ENCODE measurements at places on chromosomes 16 and 17.
A peak's percentile ranks its signal among the peaks of the same experiment; 100 is the strongest.

GRCh38 chr17:1870592-1870991 is 40.8 kb downstream of the RPA1 start:
- H3K36me3 ChIP-seq, result peaks cover 73% of the 10 kb centered on the region
- peak overlapping the region; percentile 87 for H3K27ac ChIP-seq
- DNase-seq, result no peak
- no peaks in the 10 kb centered on the region for H3K27me3 ChIP-seq

GRCh38 chr17:64022611-64023063 is 2.2 kb upstream of the ICAM2 start:
- DNase-seq, result no peak
- no peak overlapping the region for H3K4me3 ChIP-seq

GRCh38 chr16:27452569-27453493 is 50.9 kb downstream of the IL21R start:
- H3K4me3 ChIP-seq, result no peak overlapping the region
- peak overlapping the region; percentile 72 for H3K27ac ChIP-seq
- peaks cover 40% of the 10 kb centered on the region for H3K36me3 ChIP-seq
- DNase-seq, result no peak
- no peaks in the 10 kb centered on the region for H3K27me3 ChIP-seq
- peaks cover 95% of the 10 kb centered on the region for H3K4me1 ChIP-seq

DNA sequence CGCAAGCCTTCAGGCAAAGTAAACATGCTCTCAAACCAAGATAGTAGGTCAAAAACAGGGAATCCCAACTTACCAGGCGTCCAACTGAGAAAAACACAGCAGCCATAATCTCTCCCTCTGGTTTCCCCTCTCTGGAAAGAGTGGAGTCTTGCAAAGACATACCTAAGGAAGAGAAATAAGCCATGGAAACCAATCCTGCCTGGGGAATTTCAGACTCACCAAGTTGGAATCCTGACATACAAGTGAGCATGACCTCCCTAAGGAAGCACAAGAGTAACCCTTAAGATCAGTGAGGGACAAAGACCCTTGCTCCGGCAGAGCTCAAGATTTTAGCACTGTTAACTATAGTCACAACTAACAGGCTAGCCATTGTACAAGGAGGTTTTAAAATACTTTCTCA is 4.1 kb downstream of the ZNF624 start:
- no peak overlapping the region for H3K4me3 ChIP-seq
- no peaks in the 10 kb centered on the region for H3K27me3 ChIP-seq
- H3K27ac ChIP-seq, result no peak overlapping the region

GRCh38 chr17:79803421-79803996 is 6.6 kb upstream of the CBX8 start:
- H3K4me1 ChIP-seq, result peaks cover 46% of the 10 kb centered on the region
- H3K4me3 ChIP-seq, result no peak overlapping the region
- peak overlapping the region; percentile 29 for H3K27ac ChIP-seq
- peaks cover 90% of the 10 kb centered on the region for H3K27me3 ChIP-seq

DNA sequence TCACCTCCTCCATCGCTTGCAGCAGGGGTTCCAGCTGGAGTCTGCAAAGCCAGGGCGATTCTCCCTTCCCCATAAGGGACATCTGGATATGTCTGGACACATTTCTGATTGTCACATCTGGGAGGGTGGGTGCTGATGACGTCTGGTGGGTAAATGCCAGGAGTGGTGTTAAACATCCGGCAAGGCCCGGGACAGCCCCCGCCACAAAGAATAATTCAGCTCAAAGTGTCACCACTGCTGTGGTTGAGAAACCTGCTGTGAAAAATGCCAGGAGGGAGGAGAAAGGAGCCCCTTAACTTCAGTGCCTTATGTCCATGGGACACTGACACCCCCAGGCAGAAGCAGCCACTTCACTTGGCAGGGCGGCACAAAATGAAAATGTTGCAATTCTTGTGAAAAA is 179.4 kb upstream of the SDK2 start:
- no peak overlapping the region for H3K4me3 ChIP-seq
- H3K4me1 ChIP-seq, result peaks cover 58% of the 10 kb centered on the region
- DNase-seq, result no peak
- H3K27me3 ChIP-seq, result no peaks in the 10 kb centered on the region

GRCh38 chr16:17277981-17278381 is 192.8 kb downstream of the XYLT1 start:
- H3K4me3 ChIP-seq, result no peak overlapping the region
- no peaks in the 10 kb centered on the region for H3K27me3 ChIP-seq
- DNase-seq, result no peak
- peaks cover 43% of the 10 kb centered on the region for H3K4me1 ChIP-seq
- no peaks in the 10 kb centered on the region for H3K36me3 ChIP-seq

DNA sequence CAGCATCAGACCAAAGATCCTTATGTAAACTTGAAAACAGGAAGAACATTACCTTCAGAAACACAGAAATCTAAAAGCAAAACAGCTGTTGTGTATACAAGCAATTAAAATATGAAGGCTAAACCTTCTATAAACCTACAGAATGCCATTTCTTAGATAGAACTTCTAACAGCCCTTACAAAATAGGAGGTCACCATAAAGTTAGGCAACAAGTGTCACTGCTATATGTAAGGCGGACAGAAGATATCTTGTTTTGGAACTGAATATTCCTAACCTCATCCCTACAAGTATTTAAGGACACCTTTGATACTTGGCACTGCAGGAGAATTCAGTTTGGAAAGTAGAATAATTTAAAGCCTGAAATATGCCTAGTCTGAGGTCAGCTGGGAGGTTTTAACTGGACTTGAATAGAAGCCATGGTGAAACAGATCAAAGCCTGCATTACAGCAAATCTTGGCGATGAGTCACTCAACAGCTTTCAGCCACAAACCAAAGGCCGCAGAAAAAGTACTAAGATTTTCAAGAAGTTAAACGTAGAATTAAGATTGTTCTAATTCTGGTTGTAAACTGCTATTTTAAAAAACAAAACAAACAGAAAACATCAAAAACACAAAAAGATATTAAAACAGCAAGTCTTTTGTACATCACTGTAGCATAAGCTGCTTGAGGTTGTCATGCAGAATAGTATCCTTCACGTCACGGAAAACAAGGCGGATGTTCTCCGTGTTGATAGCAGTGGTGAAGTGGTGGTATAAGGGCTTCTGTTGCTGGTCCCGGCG is 42.7 kb downstream of the GNA13 start:
- H3K27me3 ChIP-seq, result no peaks in the 10 kb centered on the region
- H3K4me3 ChIP-seq, result no peak overlapping the region
- H3K4me1 ChIP-seq, result peaks cover 77% of the 10 kb centered on the region

DNA sequence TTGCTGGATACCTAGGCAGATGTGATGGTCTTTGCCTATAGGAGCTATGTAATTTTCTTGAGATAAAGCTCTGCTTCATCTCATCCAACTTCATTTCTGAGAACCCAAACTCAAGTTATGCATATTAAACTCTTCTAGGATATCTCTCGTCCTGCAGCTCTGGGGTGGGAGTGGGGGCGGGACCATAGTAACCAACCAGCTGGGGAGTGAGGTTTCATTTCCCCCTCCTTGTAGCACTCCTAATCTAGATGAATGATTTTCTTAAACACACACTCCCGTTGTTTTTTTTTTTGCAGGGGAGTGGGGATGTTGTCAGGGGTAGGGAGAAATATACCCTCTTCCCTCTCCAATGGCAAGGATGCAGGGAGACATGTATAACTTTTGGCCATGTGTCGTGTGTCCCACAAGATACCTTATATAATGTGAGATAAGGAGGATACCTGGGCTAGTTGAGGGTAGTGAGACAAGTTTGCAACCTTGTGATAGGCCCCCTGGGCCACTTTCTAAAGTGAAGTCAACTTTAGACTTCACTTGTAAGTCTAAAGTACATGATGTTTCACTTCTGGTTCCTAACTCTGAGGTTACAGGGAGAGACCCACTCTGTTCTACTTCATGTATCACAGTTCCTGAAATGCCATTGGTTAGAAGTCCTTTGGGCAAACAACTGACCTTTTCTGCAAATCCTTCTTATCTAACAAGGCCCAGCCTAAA is 10.5 kb upstream of the HEATR6 start:
- DNase-seq, result no peak
- no peak overlapping the region for H3K4me3 ChIP-seq
- no peaks in the 10 kb centered on the region for H3K36me3 ChIP-seq
- H3K27ac ChIP-seq, result no peak overlapping the region
- no peaks in the 10 kb centered on the region for H3K27me3 ChIP-seq
- no peaks in the 10 kb centered on the region for H3K4me1 ChIP-seq

All from activated T-cell treated with anti-CD3 and anti-CD28 coated beads, Interleukin-2, amount 50 U/mL, for 24 hours (primary cell).